ENCODE measurements at places on chromosomes 7 and 10.
A peak's percentile ranks its signal among the peaks of the same experiment; 100 is the strongest.

GRCh38 chr10:36802490-36803153 is 322.8 kb upstream of the ANKRD30A start:
- peak; percentile 83 for DNase-seq

- no peak for DNase-seq
Measured at GRCh38 chr7:140519007-140519399, 39.7 kb upstream of the MKRN1 start.

- no peak for DNase-seq
Measured at GRCh38 chr10:110612629-110613028, 31.5 kb upstream of the RBM20 start.

DNA sequence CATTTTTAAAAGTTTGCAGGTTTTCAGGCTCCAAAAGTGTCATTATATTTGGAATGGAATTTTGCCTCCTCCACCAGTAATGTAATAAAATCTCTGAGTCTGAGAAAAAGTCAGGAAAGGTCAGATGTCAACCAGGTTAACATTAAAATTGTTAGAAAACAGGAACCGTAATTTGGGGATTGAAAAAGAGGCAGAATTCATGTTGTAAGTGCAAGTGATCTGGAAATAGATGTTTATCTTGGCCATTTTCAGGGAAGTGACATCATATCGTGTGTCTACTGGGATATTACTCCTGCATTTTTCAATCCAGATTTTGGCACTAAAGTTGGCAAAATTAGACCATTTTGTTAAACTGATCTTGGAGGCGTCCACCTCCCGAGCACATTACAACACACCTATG is 428.5 kb upstream of the MGMT start:
- no peak for DNase-seq

- no peak for DNase-seq
Measured at GRCh38 chr7:41917-42565, 150.3 kb upstream of the FAM20C start.

DNA sequence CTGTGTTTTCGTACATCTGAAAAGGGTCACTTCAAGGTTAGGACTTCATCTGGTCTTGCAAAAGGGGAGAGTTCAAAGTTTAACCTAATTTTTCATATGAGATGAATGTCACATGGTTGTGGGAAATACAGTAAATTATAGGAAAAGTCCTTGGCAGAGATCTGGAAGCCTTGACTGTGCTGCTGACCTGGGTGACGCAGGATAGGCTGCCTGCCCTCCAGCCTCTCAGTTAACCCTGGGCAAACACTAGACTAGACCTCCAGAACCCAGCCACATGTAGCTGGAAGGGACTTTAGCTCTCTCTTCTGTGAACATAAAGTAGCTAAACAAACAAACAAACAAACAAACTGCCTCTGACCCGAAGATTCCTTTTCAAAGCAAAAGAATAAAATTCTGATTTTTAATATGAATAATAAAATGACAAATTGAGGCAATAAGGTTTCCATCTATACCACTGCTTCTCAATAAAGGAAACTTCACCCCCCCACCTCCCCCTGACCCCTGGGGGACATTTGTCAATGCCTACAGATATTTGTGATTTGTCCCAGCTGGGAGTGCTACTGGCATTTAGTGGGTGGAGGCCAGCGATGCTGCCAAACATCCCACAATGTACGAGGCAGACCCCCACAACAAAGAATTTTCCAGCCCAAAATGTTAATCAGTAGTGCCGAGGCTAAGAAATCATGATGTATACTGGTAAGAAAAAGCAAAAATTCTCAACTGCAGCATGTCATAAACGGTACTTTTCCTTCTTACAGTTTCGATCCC is 75.2 kb upstream of the PRR15 start:
- no peak for DNase-seq

DNA sequence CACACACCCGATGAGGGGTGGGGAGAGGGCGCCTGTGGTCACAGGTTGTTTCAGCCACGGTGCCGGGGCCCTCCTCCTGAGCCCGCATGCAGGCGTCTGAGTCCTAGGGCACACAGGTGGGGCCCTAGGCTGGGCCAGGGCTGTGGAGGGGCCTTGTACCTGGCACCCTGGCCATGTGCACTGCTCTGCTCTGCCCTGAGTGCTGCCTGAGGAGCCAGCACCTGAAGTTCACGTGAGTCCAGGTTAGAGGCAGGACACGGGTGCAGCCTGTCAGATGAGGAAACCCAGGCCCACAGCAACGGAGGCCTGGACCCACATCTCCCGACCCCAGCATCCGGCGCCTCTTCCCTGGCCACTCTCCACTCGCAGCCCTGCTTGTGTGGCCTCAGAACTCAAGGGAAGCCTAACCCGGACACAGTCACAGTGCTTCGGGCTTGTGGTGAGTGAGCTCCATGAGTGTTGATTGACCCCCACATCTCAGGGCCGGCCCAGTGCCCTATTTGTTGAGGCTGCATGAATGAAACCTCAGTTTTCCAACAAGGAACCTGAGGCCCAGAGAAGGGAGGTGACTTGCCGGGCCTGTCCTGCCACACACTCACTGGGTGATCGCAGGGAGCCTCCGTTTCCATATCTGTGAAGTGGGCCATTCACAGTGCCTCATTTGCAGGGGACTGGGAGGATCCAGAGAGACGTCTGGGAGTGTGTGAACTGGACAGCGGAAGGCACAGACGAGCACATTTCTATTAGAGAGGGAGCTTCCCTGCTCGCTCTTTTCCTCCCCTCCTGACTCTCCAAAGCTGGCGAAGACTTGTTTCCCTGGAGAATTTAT is 39.6 kb downstream of the PPIF start:
- no peak for DNase-seq

DNA sequence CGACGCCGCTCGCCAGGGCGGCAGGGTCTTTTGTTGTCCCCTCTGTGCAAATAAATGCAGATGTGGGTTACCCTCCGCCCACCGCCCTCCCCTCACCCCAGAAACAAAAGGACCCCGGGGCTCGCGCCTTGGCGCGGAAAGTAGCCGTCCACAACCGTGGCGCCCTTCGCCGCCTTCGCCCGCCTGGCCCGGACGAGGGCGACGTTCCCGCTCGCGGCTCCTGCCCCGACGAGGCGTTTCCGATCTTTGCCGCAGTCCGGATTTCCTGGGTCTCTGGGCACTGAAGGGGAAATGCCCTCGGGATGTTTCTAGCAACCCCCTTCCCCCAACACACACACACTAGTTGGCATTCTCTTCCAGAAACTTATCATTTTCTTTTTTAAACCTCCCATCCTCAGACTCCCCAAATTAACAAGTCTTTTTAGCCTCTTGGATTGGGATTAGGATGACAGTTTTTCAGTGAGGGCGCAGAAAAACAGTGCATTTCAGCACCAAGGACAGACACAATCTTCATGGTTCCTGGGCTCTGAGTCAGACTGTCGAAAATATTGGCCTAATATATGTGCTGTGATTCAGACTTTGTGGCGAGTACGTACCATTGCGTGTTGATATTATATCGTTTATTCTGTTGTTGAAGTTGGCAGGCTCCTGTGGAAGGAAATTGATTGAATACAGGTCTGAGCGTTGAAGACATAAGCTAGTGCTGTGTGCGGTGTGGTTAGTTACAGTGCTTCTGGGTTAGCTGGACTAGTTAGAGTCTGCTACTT is 771 bp downstream of the PHYHIPL start:
- no peak for DNase-seq

DNA sequence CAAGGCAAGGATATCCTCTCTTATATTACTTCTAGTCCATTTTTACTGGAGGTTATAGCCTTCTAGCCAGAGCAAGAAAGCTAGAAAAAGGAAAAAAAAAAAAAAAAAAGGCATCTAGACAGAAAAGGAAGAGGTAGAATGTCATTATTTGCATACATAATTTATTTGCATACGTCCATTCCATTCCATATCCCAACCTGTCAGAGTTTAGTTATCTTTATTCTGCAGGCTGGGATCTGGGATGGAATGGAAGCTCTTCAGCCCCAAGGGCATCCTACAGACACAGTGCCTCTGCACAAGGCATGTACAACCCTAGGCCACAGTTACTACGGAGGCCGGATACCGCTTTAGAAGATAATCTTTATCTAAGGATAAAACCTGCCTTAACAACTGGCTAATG is 9.6 kb downstream of the CH25H start:
- no peak for DNase-seq

- DNase-seq, result no peak
Measured at GRCh38 chr10:117094856-117095255, 43.2 kb downstream of the VAX1 start.

DNA sequence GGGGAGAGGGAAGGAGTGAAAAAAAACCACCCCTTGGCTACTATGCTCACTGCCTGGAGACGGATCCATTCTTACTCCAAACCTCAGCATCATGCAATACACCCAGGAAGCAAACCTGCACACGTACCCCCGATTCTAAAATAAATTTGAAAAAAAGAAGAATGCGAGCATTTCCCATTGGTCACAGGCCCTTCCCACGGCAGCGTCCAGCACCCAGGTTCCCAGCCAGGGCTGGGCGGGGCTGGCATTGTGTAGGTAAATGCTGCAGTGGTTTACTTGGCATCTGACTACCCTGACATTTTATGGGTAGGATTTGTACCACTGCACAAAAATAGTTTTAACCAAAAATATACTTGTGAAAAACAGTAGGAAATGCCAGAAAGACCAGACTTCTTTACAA is 418.9 kb downstream of the DNAJB6 start:
- DNase-seq, result no peak

- peak; percentile 75 for DNase-seq
Measured at GRCh38 chr10:71999360-72000072, 35.3 kb downstream of the CHST3 start.

GRCh38 chr7:100957832-100958421 is 8.6 kb downstream of the MUC3A start:
- no peak for DNase-seq

DNA sequence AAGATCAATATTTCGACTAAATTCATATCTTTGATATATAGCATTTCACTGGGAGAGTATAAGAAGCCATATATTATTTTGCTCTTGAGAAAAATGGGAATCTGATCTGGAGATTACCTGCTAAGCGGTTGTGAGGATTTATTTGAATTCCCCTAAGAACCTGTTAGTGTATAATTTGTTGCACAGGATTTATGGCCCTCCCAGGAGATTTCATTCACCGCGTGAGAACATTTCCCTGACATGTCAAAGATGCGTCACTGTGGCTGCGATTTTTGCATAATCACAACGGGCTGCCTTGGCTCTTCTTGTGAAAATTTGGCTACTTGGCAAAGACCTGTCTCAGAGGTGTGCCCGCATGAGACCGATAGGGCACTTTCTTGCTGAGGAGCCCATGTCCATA is 184.7 kb upstream of the PFKP start:
- DNase-seq, result peak; percentile 21

- DNase-seq, result peak; percentile 19
Measured at GRCh38 chr10:48309711-48310226, 3.3 kb downstream of the MAPK8 start.

DNA sequence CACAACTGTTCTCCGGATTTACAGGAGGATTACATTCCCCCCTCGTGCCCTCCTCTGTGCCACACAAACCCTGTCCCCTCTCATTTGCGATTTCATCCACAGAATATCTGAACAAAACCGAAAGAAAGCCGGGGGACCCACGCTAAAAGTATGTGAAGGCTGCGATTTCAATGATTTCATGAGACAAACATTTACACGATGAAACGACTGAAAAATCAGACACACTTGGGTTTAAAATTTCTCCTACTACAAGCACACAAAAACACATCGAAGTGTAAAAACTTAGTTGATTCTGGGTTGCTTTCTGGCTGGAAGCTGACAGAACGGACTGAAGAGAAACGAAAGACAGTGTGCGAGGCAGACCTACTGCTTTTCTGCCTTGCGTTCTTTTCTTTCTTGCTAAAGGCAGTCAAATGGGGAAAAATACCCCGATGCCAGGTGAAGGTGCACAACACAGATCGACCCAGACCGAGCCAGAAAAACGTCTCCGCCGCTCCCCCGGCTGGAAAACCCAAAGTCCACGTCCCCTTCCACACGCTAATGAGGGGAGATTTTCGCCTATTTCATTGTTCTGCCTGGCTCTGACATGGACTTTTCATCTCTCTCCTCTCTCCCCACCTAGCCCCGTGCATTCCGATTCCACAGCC is 1.2 kb downstream of the HIPK2 start:
- DNase-seq, result peak; percentile 48

GRCh38 chr10:132906836-132907235 is 35.5 kb downstream of the CFAP46 start:
- DNase-seq, result no peak

- DNase-seq, result no peak
Measured at GRCh38 chr7:150916670-150917069, 61.5 kb downstream of the KCNH2 start.

DNA sequence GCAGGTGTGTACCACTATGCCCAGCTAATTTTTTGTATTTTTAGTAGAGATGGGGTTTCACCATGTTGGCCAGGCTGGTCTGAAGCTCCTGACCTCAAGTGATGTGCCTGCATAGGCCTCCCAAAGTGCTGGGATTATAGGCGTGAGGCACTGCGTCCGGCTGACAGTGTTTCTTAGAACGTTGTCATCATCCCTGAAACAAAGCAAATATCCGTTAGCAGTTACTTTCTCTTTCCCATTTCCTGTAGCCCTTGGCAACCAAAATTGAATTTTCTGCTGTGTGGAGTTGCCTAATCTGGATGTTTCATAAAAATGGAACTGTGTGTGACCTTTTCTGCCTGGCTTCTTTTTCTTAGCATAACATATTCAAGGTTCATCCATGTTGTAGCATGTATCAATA is 22.4 kb downstream of the ZNF33A start:
- DNase-seq, result no peak

DNA sequence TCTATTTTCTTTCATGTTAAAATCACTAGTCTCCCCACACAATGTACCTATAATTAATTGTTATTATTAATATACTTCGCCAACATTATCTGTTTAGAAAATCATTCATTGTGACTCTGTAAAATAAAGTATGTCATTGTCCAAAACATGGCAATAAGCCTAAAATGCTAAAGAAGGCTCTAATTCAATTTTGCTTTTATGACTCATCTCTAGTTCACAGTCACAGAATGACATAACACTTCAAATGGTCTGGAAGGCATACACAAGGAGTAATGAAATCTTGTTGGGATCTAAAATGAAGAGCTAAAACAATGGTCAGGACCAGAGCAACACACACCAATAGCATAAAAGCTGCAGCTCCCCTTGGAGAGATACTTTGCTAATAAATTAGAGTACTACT is 505.8 kb downstream of the GPAM start:
- no peak for DNase-seq

GRCh38 chr10:1646332-1646731 is 91.0 kb downstream of the ADARB2 start:
- DNase-seq, result no peak

All from NCI-H2171 treated with DMSO at 0.1 percent for 48 hours (cell line).